Stimulated activated CD4-positive, alpha-beta T cell treated with anti-CD3 and anti-CD28 coated beads, TNF-alpha, amount 100 ng/mL, for 1 hour (primary cell): ENCODE measurements at places on chromosomes 13 and 19.

- DNase-seq, result no peak
These were observed 24.3 kb downstream of the TMTC4 start for GRCh38 chr13:100650326-100650725.

DNA sequence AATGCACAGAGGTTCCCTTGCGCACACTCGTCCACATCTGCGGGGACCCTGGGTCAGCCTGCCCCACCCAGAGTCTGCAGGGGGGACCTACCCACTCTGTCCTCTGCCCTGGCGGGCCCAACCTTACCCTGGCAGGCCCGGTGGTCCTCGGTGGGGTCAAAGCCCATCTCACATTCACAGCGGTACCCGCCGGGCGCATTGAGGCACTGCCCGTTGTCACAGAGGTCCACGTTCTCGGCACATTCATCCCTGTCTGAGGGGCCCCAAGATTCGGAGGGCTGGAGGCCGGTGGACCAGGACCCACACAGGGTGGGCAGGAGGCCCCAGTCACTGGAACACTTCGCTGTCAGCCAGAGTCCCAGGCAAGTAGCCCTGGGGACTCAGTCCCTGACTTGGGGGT, 38.5 kb downstream of the FBN3 start:
- no peak for DNase-seq

- no peak for DNase-seq
These were observed 143.6 kb upstream of the SLITRK1 start for GRCh38 chr13:84025824-84026223.

- DNase-seq, result no peak
These were observed 14.6 kb downstream of the ATP7B start for GRCh38 chr13:51996641-51997040.
